NCI-H2081 treated with DMSO at 0.1 percent for 48 hours (cell line): ENCODE measurements at places on chromosomes 7 and 10.

DNA sequence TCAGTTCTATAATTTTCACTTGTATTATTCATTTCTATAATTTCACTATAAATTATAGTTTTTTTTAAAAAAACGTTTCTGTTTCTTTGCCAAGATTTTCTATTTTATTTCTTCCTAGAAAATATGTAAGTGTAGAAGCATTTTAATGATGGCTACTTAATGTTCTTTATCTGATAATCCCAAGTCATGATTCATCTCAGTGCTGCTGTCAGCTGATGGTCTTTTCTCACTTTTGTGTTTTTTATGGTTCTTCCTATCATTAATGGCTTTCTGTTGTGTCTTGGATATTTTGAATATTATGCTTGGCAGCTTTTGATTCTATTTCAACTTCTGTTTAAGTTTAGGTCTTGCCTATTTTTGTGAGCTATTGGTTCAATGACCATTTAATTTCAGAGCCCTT, 268.6 kb downstream of the BAMBI start:
- no peak for DNase-seq

DNA sequence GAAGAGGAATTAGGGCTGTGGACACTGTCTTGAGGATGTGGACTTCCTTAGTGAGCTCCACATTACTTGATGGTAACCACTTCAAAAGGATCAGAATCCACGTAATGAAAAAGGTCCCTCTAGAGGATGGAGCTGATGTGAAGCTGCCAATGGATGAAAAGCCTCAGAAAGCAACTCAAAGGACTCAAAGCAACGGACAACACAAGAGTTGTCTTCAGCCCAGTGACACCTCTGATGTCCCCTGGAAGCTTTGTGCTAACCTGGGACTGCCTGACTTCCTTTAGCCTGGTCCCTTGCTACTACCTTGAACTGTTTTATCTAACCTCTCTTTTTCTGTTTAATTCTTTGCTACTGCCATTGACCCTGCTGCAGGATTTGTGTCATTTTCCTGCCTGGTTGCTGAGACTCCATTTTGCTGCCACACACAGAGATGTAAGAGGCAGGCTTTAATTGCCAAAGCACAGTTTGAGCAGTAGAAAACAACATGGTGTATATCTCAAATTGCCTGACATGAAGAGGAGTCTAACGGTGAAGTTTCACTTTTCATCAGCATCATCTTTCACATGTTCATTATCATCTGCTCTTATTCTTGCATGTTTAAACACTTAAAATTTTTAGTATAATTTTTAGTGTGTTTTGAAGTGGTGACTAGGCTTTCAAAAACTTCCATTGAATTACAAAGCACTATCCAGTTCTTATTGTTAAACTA, 11.1 kb upstream of the SGCE start:
- no peak for DNase-seq

DNA sequence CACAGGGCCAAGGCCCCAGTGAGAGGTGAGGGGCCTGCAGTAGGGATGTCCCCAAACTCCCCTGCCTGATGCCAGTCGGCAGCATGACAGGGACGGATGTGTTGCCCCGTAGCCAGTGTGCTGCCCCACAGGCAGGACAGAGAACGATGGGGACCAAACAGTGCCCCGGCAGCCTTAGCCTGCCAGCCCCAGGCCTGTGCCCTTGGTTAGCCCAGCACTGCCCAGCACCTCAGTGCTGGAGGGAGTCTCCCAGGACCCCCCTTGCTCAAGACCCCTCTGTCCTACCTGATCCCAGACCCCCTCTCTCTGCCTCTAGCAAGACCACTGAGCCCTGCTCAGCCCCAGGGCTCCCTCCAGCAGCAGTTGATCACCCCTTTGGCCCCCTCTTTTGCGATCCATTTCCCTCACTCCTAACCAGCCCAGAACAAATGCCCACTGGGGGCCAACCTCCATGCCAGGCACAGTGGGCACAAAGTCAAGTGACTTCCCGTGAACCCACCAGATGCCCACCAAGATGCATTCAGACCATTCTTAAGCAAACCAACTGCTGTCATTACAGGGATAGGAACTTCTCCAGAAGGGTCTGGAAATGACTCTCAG, 34.0 kb downstream of the OAT start:
- no peak for DNase-seq

DNA sequence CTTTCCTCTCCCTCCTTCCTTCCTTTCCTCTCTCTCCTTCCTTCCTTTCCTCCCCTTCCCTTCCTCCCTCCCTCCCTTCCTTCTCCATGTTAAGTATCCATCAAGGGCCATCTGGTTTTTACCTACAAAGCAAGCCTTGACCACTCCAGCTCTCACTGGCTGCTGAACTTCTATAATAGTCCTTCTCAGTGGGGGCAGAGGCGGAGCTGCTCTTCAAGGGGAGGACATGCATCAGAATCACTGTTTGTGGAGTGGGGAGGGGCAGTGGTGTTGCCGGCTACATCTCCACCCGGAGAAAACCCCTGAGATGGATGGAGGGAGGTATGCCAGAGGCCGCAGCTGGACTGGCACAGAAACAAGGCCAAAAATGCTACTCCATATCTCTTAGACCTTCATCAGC, 25.9 kb downstream of the LAMB1 start:
- no peak for DNase-seq

DNA sequence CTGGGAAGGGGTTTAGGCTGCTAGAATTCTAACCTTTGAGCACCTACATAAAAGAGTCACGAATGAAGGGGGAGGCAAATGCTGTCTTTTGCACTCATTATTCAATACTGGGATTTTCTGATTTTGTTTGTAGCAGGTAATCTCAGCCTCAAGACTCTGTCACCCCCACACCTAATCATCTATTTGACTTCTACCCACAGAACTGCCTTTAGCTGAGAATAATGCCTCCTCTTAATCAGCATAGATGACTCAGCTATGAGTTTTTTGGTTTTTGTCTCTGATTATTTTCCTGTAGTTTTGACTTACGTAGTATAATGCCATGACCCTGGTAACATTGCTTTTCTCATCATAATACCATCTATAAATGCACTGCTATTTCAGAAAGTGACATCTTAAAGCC, 42.7 kb upstream of the CACNB2 start:
- DNase-seq: no peak

GRCh38 chr7:156473476-156474240, 166.9 kb upstream of the RNF32 start:
- peak; percentile 15 for DNase-seq

GRCh38 chr7:65907501-65908198, 34.8 kb downstream of the VKORC1L1 start:
- DNase-seq: no peak

- DNase-seq: no peak
Measured at GRCh38 chr7:3140834-3141233, 97.2 kb upstream of the CARD11 start.

DNA sequence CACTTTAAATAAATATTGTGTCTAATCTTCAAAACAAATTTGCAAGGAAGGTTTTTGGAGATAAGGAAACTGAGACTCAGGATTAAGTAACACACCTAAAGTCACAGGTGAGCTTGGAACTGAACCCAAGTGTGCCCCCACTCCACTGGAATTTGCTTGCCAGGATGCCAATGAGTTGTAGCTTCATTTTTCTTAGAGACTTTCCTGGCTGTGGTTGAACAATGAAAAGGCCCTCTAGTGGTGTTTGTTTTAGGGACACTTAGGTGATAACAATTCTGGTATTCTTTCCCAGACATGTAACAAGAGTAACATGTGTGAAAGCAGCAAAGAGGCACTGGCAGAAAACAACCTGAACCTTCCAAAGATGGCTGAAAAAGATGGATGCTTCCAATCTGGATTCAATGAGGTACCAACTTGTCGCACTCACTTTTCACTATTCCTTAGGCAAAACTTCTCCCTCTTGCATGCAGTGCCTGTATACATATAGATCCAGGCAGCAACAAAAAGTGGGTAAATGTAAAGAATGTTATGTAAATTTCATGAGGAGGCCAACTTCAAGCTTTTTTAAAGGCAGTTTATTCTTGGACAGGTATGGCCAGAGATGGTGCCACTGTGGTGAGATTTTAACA, 1.5 kb downstream of the IL6 start:
- no peak for DNase-seq

- DNase-seq: no peak
Measured at GRCh38 chr10:71283876-71284275, 35.2 kb upstream of the SLC29A3 start.

GRCh38 chr10:59064759-59065539, 111.5 kb upstream of the PHYHIPL start:
- DNase-seq: no peak

DNA sequence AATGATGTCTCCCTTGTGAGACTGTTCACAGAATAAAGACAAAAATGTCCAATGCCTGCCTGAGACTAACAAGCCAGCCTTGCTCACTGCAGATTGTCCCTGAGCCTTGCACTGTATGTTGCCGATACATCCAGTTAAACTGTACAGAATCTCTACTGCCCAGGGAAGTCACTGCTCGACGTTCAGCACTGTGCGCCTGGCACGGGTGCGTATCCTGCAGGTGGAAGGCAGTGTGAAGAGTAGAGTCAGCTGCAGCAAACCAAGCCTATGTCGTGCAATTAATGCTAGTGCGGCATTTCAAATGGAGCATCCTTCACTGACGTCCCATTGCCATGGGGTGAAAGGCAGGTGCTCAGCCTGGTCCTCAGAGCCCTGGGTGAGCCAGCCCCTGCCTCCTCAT, 132.9 kb downstream of the TNS3 start:
- no peak for DNase-seq

GRCh38 chr7:16397501-16398145, 23.7 kb downstream of the CRPPA start:
- DNase-seq: no peak

DNA sequence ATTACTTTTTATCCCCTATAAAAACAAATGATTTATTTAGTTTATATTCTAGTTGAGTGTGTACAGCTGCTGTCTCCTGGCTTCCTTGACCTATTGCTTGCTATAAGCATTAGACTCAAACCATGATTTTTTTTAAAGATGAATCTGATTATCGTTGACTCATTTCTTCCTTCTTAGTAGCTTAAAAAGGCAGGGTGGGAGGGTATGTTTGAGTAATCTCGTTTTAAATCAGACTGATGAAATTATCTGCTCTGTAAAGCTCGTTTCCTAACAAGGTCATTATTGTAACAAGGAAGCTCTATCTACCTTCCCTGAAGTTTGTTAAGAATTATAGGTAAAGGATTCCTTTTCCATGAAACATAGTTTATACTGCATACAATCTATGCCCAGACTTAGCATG, 276.3 kb upstream of the KCND2 start:
- no peak for DNase-seq

GRCh38 chr10:86632009-86632800, 22.1 kb upstream of the OPN4 start:
- DNase-seq: no peak

DNA sequence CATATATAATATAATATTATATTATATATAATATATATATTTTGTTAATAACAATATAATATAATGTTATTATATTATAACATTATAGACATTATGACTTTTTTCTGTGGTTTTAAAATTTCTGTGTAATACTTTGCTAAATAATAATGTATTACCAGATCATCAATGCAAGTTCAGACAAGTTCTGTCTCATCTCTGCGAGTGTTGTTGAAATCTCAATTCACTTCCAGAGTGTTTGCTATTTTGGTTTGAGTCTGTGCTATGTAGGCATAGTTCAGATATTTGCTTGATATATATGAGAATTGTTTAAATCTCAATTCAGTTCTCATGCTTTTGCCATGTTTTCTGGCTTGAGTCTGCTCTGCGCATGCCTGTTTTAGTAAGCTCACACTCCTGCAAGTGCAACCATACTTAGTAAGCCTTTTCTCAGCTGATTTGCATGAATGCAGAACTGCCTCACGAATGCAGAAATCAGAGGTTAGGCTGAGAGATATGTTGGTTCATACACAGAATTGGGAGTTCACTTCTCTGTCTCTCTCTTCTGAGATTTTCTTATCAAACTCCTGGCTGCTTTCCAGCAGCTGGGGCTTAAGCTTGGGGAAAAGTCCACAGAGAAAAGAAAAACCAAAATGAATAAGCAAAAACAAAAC, 830.2 kb upstream of the SORCS1 start:
- DNase-seq: no peak
